ENCODE measurements at places on chromosomes 6 and 20.
A peak's percentile ranks its signal among the peaks of the same experiment; 100 is the strongest.

DNA sequence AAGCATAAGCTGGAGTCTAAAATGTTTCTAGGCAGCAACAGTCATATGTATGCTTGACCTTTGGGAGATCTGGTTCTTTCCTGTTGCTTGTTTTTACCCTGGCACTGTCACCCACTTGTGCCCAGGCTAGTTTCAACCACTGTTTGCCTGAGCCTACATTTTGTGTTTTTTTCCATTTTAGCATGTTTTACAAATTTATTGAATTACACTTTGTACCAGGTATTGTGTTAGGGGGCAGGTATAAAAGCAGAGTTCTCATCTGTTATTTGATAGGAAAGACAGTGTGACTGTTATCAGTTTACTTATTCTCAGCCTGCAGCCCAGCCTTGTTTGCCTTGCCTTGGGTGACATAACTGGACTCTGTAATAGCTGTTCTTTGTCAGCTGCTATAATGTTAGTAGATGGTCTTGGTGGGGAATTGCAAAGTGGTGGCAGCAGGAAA lies 147.0 kb downstream of the CDKAL1 start:
- no peaks in the 10 kb centered on the region for H3K36me3 ChIP-seq
- no peak overlapping the region for H3K4me3 ChIP-seq
- peak overlapping the region; percentile 35 for H3K27ac ChIP-seq
- H3K27me3 ChIP-seq: no peaks in the 10 kb centered on the region
- peaks cover 7% of the 10 kb centered on the region for H3K4me1 ChIP-seq

DNA sequence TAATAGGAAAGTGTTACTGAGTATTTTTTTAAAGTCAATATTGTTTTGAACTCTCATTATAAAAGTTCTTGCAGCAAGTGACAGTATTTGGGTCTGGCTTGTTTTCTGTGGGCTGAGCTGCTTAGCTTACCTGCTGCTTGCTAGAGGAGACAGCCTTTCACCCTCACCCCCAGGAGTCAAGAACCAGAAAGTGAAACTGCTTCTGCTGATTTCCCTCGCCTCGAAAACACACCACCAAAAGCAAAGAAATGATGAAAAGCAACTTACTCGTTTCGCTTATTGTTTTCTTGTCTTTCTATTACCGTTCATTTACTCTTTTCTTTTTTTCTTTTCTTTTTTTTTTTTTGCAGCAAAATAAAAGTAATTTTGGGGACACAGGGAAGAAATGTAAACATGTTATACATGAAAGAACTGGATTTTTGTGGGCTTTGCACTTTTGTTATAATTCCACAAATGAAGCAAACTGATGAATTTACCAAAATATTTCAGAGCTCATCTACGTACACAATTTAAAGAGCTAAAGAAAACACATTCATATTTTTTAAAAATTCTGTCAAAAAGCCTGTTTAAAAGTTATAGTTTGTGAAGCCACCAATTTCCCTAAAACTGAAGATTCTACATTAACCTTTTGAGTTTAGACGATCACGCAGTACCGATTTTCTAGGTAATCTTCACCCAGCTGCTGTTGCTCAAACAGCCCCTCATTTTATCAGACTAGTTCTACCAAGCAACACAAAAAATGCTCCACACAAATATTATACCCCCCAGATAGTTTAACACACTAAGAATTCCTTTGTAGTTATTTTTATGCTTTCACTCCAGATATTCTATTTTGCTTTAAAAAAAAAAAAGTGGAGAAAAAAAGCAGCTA lies 1.7 kb downstream of the SCML4 start:
- H3K27ac ChIP-seq: no peak overlapping the region
- H3K36me3 ChIP-seq: no peaks in the 10 kb centered on the region
- H3K27me3 ChIP-seq: peaks cover 21% of the 10 kb centered on the region
- H3K4me1 ChIP-seq: peaks cover 26% of the 10 kb centered on the region

DNA sequence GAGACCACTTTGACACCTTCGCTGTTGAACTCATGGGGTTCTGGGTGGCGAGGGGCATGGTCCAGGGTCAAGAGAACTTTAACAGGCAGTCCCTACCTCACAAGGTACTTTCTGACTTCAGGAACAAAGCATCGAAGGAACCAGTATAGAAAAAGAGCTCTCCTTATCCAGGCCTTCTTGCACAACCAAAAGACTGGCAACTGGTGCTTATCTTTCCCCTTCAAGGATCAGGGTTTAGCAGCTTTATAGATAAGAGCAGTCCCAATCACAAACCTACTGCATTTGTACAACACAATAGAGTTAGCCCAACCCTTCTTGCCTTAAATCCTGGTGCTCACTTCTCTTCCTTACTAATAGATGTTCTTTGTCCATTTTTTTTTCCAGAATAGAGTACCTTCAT lies 116.3 kb downstream of the SNX5 start:
- no peaks in the 10 kb centered on the region for H3K27me3 ChIP-seq
- no peaks in the 10 kb centered on the region for H3K36me3 ChIP-seq
- DNase-seq: no peak
- peaks cover 24% of the 10 kb centered on the region for H3K4me1 ChIP-seq
- no peak overlapping the region for H3K27ac ChIP-seq
- H3K4me3 ChIP-seq: no peak overlapping the region

DNA sequence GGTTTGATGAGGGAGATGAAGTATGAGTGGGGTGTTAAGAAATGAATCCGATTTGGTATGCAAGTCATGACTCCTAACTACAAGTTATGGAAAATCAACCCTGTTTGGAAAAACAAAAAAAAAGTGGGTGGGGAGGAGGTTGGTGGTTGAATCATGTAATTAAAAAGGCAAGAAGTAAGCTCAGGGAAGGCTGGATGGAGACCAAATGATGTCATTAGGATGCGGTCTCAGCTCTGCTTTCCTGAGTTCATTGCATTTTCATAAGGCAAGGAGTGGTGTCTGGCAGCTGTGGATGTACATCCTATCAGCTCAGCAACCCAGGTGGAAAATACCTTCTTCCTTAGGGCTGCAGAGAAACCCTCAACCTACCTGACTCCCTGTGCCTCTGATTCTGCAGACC lies 60.4 kb upstream of the AKAP12 start:
- H3K36me3 ChIP-seq: no peaks in the 10 kb centered on the region
- H3K27ac ChIP-seq: no peak overlapping the region
- H3K27me3 ChIP-seq: no peaks in the 10 kb centered on the region
- no peaks in the 10 kb centered on the region for H3K4me1 ChIP-seq
- no peak overlapping the region for H3K4me3 ChIP-seq

- H3K4me1 ChIP-seq: no peaks in the 10 kb centered on the region
- H3K27me3 ChIP-seq: no peaks in the 10 kb centered on the region
- DNase-seq: no peak
- H3K4me3 ChIP-seq: no peak overlapping the region
Measured at GRCh38 chr6:69339163-69339550, 457.7 kb downstream of the LMBRD1 start.

- DNase-seq: no peak
- H3K4me3 ChIP-seq: no peak overlapping the region
- no peaks in the 10 kb centered on the region for H3K36me3 ChIP-seq
- H3K27ac ChIP-seq: no peak overlapping the region
- no peaks in the 10 kb centered on the region for H3K4me1 ChIP-seq
Measured at GRCh38 chr6:130259140-130259539, 36.4 kb upstream of the SAMD3 start.

GRCh38 chr6:39214120-39214813 lies 15.0 kb downstream of the KCNK5 start:
- peaks cover 12% of the 10 kb centered on the region for H3K4me1 ChIP-seq
- H3K27ac ChIP-seq: no peak overlapping the region

- no peak for DNase-seq
- no peaks in the 10 kb centered on the region for H3K36me3 ChIP-seq
- peaks cover 90% of the 10 kb centered on the region for H3K27me3 ChIP-seq
Measured at GRCh38 chr20:62454904-62455636, 20.7 kb downstream of the GATA5 start.

DNA sequence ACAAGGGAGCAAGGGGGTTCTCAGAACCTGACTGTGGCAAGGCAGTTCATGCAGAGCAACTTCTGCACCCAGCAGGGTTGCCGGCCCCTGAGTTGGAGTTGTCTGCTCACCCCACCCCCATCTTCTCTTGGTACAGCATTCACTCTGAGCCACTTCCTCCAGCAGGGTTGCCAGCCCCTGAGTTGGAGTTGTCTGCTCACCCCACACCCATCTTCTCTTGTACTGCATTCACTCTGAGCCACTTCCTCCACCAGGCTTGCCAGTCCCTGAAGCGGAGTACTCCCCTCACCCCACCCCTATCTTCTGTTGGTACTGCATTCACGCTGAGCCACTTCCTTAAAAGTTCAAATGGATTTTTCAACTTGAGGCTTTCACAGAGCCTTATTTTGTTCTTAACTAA lies 79.7 kb upstream of the SYNDIG1 start:
- no peak for DNase-seq
- H3K4me1 ChIP-seq: no peaks in the 10 kb centered on the region
- H3K4me3 ChIP-seq: no peak overlapping the region
- H3K27me3 ChIP-seq: peaks cover 7% of the 10 kb centered on the region

All from suprapubic skin (tissue), 4 donors.